Trophoblast cell (in vitro differentiated cells and primary cell): ENCODE measurements at places on chromosomes 1 and 21.

DNA sequence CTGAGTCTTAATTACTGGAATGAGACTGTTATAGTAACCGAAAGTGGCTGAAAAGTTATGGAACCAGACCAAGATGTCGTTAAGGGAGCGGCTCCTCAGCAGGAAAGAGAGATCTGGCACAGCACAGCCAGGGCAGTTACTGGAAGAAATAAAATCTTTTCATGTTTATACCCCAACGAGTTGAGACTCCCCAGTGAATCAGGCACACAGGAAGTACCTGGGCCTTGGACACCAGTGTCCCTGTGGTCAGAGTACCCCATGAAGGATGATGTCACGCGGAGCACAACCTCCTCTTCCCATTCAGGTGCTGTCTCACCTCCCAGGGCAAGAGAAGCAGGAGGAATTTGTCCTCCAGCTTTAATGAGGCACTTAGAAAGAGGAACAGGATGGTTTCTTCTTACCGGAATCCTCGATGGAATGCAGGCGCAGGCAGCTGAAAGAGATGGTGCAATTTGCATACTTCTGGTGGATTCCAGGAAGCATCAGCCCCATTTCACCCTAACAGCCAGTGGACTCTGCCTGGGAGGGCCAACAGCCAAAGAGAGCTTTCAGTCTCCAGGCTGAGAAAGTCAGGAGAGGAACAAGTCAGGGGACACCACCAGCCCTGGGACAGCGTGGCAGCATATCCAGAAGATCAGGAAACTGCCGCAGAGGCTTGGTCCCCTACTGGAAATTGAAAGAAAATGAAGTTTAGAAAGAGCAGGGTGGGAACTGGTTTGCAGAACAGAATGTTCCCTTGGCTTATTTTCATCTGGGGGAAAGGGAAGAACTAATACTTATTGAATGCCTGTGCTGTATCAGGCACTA, 35.9 kb upstream of the CTTNBP2NL start:
- peaks cover 6% of the 10 kb centered on the region for H3K4me1 ChIP-seq
- H3K27me3 ChIP-seq = no peaks in the 10 kb centered on the region
- no peak overlapping the region for H3K4me3 ChIP-seq
- H3K27ac ChIP-seq = no peak overlapping the region

GRCh38 chr1:67861856-67862516, 28.7 kb upstream of the GNG12 start:
- no peaks in the 10 kb centered on the region for H3K27me3 ChIP-seq
- no peaks in the 10 kb centered on the region for H3K36me3 ChIP-seq
- H3K4me3 ChIP-seq = no peak overlapping the region

- H3K27me3 ChIP-seq = no peaks in the 10 kb centered on the region
- no peak for DNase-seq
- no peak overlapping the region for H3K27ac ChIP-seq
- no peaks in the 10 kb centered on the region for H3K4me1 ChIP-seq
These were observed 34.8 kb downstream of the CD34 start for GRCh38 chr1:207876131-207876530.

GRCh38 chr1:160981584-160982411, 27.2 kb upstream of the ITLN2 start:
- no peak for DNase-seq
- no peaks in the 10 kb centered on the region for H3K27me3 ChIP-seq
- H3K4me3 ChIP-seq = no peak overlapping the region
- no peaks in the 10 kb centered on the region for H3K36me3 ChIP-seq
- no peaks in the 10 kb centered on the region for H3K4me1 ChIP-seq
- H3K27ac ChIP-seq = no peak overlapping the region

DNA sequence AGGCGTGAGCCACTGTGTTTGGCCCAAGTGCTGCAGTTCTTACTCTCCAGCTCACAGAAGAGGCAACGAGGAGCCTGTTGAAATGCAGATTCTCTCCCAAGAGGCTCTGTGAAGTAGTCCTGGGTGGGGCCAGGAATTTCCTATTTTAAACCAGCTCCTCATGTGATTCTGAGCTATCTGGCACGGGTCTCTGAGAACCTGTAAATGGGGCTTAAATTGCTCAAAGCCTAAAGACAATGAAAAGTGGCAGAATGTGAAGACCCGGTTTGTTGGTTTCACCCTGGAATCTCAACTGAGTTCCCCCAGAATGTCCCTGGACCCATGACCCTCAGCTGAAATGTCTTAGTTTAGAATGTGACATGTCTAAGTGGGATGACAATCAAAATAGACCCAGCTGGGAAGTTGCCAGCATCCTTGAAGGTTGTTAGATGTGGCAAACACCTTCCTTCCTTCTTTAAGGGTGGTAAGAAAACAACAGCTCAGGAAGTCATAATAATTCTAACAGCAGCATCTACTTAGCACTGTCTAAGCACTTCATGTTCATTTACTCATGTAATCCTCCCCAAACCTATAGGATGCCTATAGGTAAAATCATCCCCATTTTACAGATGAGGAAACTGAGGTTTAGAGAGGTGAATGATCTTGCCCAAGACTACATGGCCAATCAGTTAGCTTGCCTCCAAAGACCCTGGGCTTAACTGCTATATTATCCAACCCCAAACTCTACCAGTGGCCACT, 20.9 kb upstream of the ATP5PO start:
- no peak for DNase-seq
- no peaks in the 10 kb centered on the region for H3K36me3 ChIP-seq
- H3K4me1 ChIP-seq = no peaks in the 10 kb centered on the region

GRCh38 chr1:188652678-188653077, 1823.9 kb downstream of the PLA2G4A start:
- H3K27me3 ChIP-seq = no peaks in the 10 kb centered on the region
- peak; percentile 29 for DNase-seq
- H3K4me1 ChIP-seq = no peaks in the 10 kb centered on the region
- no peak overlapping the region for H3K27ac ChIP-seq
- no peak overlapping the region for H3K4me3 ChIP-seq
- H3K36me3 ChIP-seq = no peaks in the 10 kb centered on the region
